ENCODE measurements at places on chromosomes 6 and 20. TPM values are rescaled to one million over a fixed set of nuclear protein-coding genes. Genes with fewer than 3 reads are reported as not detected.

The PCSK2 gene
- 1.2 TPM for total RNA-seq

The TNXB gene
- 24.6 TPM for total RNA-seq

The HM13 gene
- total RNA-seq: 97.3 TPM

The WFDC5 gene
- not detected for total RNA-seq

The ITPA gene
- 116 TPM for total RNA-seq

The GGTLC1 gene
- not detected for total RNA-seq

The DPPA5 gene
- total RNA-seq: not detected

The TRIM10 gene
- not detected for total RNA-seq

The PRKN gene
- total RNA-seq: 20.4 TPM

The KIAA1755 gene
- total RNA-seq: not detected
